ENCODE measurements at places on chromosomes 6 and 20.

- no peak for DNase-seq
These were observed 77.1 kb downstream of the GFRA4 start for GRCh38 chr20:3586093-3586492.

- DNase-seq = peak; percentile 36
These were observed 29.4 kb downstream of the LRP11 start for GRCh38 chr6:149834513-149835481.

DNA sequence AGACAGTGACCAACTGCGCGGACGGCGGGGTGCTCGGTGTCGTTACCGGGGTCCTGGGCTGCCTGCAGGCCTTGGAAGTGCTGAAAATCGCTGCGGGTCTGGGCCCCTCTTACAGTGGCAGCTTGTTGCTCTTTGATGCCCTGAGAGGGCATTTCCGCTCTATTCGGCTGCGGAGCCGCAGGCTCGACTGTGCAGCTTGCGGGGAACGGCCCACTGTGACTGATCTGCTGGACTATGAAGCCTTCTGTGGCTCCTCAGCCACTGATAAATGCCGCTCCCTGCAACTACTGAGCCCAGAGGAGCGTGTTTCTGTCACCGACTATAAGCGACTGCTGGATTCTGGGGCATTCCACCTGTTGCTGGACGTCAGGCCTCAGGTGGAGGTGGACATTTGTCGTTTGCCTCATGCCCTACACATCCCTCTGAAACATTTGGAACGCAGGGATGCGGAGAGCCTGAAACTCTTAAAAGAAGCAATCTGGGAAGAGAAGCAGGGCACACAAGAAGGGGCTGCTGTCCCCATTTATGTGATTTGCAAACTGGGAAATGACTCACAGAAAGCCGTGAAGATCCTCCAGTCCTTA is 1.0 kb downstream of the MOCS3 start:
- DNase-seq = no peak

GRCh38 chr20:38610521-38610920 is 8.9 kb downstream of the ARHGAP40 start:
- no peak for DNase-seq

DNA sequence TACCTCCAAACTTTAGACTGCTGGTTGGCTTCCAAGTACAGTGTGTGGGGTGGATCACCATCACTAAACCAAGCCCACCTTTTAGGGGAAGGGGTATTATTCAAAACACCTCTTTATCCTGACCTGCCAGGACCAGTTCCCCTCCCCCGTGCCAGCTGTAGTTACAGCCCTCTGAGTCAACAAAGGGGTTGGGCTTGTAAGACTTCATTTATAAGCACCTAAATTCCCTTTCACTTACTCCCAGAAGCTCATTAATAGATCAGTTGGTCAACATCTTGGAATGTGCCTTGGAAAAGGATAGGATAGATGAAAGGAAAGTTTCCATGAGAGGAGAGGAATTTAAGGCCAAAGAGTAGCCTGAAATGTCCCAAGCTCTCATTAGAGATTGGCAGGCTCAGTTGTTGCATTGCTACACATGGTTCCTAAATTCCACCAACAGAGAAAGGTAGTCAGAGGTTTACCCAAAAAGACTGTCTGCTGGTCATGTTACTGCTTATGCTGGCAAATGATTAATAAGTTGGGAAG is 59.2 kb downstream of the TNFAIP3 start:
- DNase-seq = no peak

- no peak for DNase-seq
These were observed 37.4 kb upstream of the TNFAIP3 start for GRCh38 chr6:137829641-137830083.

- no peak for DNase-seq
These were observed 5.1 kb downstream of the PRND start for GRCh38 chr20:4726710-4727397.

- no peak for DNase-seq
These were observed 5.0 kb downstream of the ID4 start for GRCh38 chr6:19842030-19842615.

DNA sequence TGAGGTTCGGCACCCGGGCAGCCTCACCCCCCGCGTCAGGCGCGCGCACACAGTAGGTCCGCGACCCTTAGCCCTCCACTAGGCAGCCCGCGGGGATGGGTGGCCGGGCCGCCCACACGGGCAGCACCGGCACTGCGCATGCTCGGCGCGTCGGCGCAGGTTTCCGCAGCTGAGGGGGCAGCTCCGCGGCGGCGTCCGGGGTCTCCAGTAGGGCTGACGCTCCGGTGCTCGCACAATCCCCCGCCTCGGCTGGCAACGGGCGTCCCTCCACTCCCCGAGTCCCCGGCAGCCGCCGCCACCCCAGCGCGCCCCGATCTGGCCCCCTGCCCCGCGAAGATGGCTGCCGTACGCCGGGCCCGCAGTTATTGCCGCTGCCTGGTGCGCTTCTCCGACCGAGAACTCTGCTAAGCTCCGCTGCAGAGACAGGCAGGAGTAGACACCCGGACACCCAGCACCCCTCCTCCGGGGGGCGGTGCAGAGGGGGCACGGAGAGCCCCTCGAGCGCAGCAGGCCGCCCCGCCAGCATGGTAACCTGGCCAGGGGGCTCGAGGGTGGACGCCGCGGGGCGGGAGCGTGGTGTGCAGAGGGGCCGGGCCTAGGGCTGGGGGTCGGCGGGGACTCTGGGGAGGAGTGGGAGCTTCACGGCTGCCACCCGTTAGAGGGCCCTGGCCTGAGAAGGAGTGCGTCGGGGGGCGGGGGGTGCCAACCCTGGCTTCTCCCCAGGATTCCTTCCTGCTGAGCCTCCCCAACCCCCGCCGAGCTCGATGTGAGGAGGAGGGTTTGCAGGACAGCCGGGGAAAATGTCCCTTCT is at the start of gene FBXO9:
Gene FBXO9 (plus strand): TSS at position 139 of the 811 bp plus-strand sequence. CDS start 386 bp downstream, at position 525.
- peak; percentile 65 for DNase-seq

DNA sequence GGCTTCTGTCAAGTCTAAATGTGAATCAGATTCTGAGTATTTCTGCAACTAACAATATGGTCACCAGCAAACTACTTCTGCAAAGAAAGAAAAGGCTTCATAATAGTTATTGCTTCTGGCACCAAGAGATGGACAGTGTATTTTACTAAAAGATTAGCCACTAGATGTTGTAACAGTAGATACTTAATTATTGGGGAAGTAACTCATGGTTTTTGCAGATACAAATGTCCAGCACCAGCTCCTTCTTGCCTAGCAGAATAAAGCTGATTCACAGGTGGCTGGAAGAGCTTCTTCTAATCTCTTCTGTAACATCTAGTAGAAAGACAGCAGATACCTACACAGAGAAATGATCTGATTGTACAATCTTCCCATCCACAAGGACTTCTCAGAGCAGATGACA is 21.2 kb downstream of the ATXN1 start:
- DNase-seq = no peak

DNA sequence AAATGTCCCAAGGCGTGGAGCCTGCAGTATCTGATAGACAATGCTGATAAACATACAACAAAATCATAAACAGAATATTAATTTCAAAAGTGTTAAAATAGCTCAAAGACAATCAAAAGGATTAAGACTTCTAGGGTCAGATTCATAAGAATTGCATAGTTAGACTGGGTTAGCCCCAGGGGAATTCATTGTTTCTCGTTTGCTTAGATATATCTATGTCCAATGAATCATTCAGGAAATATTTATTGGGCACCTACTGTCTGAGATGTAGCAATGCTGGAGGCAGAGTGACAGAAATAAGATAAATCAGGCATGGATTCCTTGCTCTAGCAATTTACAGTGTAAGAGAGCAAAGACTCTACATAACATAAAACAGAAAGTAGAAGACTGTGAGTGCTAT is 124.4 kb upstream of the PRL start:
- no peak for DNase-seq

DNA sequence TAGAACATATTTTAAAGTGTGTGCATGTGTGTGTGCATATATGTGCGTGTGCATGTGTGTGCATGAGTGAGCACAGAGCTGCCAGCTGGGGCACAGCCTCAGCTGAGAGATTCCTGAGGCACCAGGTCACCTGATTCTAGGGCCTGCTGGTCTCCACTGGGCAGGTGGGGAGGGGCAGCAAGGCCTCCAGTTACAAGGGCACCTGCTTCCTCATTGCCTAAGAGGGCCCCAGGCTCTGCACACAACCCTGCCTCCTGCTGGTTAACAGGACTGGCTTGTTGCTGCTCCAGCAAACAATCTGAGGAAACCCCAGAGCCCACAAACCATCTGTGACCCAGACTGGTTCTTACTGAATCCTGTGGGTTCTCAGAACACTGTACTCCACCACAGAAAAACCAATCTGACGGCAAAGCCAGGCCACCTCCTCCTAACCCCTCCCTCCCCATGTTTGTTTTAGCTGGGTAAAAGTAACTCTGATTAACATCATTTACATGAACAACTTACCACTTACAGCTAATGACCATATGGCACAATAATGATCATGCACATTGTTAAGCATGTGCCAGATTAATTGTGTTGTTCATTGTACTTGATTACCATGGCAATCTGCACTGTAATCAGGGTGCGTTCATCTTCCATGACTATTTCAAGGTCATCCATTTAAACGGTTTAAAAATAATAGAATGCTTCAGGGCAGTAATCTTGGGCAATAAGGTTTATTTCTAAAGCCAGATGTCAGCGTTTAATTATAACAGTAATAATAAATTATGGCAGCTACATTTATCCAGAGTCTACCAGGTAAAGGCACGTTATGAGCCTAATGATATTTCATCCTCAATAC is 23.1 kb upstream of the UBE2J1 start:
- DNase-seq = peak; percentile 13

DNA sequence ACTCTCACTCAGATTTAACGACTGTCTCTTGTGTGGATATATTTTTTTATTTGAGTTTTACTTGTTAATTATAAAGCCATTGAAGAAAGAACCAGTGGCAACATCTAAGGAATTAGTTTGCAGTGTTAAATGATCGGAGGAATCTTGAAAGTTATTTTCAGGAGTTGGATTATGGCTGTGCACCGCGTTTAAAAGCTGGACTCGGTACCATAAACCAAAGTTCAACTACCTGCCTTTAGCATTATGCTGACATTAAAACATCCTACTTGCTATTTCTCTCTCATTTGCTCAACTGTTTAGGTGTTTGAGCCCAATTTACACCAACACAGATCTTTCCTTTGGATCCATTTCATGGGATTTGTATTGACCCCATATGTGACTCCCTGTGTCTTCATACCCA is 289.4 kb upstream of the SASH1 start:
- no peak for DNase-seq

DNA sequence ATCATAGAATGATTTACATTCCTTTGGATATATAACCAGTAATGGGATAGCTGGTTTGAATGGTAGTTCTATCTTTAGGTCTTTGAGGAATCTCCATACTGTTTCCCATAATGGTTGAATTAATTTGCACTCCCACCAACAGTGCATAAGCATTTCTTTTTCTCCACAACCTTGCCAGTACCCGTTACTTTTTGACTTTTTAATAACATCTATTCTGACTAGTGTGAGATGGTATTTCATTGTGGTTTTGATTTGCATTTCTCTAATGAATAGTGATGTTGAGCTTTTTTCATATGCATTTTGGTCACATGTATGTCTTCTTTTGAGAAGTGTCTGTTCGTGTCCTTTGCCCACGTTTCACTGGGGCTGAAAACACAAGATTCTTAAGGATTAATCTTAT is 107.3 kb downstream of the TINAG start:
- DNase-seq = no peak

All from stimulated activated CD8-positive, alpha-beta memory T cell treated with anti-CD3 and anti-CD28 coated beads, Interleukin-15, amount 100 ng/mL, for 24 hours (primary cell).